Activated CD4-positive, alpha-beta T cell treated with anti-CD3 and anti-CD28 coated beads for 48 hours (primary cell): ENCODE measurements at places on chromosomes 2 and 18.

- no peak for DNase-seq
Observed at GRCh38 chr18:47342566-47342965, 91.1 kb upstream of the SKOR2 start.

- DNase-seq, result no peak
Observed at GRCh38 chr2:198630384-198630783, 826.0 kb downstream of the PLCL1 start.

DNA sequence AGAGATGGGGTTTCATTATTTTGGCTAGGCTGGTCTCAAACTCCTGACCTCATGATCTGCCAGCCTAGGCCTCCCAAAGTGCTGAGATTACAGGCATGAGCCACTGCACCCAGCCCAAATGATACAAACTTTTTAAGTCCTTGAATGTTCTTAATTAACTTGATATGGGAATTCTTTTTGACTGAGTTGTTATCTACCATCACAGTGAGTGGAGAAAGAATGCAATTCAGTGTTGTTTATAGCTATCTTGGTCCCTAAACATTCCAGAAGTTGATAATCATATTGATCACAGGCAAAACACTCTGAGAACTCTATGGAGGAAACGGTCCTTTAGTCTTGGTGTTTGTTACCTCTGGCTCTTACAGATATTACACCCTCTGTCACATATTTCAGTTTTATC is 1072.5 kb downstream of the SUCLG1 start:
- DNase-seq, result no peak

GRCh38 chr2:19682493-19682892 is 219.3 kb downstream of the TTC32 start:
- DNase-seq, result no peak

DNA sequence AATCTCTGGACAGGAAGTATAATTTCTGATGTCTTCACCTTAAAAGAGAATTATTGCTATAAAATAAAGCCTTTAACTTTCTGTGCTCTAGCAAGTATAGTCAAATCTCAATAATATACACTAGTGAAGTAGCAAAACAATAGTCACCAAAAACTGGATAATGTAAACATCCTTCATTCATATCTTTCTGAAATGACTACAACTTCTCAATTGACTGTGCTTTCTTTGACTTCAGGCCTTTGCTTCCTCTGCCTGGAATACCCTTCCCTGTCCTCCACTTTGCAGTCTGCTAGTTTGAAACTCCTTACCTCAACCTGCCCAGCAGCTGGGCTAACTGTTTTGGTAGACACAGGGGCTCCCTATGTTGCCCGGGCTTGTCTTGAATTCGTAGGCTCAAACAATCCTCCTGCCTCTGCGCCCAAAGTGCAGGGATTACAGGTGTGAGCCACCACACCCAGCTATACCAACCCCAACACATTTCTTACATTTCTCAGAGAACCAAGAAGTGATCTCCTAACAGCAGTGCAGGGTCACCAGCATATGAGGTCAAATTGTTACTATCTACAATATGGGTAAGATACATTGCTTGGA is 6.6 kb upstream of the PCBP1 start:
- no peak for DNase-seq

- no peak for DNase-seq
Observed at GRCh38 chr2:166013878-166014277, 60.3 kb upstream of the TTC21B start.

- no peak for DNase-seq
Observed at GRCh38 chr18:70172225-70172624, 33.3 kb downstream of the RTTN start.

DNA sequence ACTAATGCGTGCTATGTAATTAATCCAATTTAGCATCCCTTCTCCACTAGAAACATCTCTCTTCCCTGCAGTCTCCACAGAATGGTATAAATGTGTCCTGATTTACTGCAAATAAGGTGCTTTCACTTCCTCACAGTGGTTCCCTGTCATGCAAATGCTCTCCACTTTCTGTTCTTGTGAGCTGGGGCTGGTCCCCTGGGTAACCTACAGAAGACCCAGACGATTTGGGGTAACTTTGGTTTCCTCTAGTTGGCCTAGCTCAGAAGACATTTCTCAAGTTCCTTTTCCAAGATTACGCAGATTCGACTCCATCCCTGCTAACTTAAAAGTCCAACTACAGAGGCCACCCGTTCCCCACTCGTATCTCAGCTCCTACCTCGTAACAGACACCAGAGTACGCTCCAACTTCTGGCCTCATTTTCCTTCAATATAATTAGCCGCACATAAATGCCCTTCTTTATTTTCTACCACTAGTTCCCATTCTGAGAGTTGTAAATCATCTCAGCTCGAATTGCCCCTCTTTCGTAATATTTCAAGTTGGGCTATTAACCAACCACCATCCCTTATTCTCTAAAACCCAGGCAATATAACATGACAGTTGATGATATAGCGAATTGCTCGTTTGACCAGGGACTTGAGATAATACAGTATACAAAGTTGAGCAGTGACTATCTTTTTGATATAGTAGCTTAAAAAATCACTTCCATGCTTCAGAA is 28.8 kb upstream of the NEDD4L start:
- no peak for DNase-seq

GRCh38 chr2:220887271-220887870 is 684.7 kb downstream of the EPHA4 start:
- no peak for DNase-seq

DNA sequence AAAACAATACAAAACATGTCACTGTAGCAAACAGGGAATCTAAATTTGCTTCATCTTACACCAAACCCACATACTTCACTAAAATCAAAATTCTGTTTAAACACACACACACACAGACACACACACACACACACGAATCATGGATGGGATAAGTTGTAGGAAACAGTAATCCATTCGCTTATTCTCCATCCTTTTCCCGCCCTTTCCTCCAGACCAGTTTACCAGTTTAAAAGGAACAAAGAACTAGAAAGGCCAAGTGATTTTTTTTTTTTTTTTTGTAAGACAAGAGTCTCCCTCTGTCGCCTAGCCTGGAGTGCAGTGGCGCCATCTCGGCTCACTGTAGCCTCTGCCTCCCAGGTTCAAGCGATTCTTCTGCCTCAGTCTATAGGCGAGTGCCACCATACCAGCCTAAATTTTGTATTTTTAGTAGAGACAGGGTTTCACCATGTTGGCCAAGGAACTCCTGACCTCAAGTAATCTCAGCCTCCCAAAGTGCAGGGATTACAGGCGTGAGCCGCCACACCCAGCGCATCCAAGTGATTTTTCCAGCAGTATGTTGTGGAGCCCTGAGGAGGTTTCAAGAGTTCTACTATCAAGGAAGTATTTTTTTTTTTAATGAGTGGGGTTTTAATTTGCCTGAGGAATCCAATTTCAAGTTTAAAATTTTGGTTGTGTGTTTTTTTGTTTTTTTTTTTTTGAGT is 5.7 kb downstream of the PSME4 start:
- DNase-seq, result no peak

DNA sequence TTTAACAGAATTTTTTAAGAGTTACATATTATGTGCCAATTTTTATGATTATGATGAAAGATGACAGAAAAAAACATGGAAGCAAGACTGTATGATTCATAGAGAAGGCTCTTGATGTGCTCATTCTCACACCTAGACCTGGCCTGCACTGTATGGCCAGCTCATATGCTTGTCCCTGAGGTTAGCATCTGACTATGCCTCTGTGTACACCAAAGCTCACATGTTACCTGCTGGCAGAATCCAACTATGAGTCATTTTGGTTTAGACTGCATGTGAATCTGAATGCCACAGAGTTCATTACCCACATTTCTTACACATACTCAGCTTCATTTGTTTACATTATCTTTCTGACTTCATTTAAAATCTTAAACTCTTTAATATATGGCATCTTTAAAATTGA is 139.0 kb downstream of the DSC3 start:
- no peak for DNase-seq

GRCh38 chr18:57981308-57982028 is 62.6 kb upstream of the NEDD4L start:
- DNase-seq, result no peak

GRCh38 chr2:73063909-73064875 is 7.3 kb downstream of the SFXN5 start:
- no peak for DNase-seq

- DNase-seq, result no peak
Observed at GRCh38 chr18:70333757-70334156, 44.9 kb downstream of the SOCS6 start.

- DNase-seq, result no peak
Observed at GRCh38 chr18:10190564-10190963, 263.9 kb upstream of the APCDD1 start.

DNA sequence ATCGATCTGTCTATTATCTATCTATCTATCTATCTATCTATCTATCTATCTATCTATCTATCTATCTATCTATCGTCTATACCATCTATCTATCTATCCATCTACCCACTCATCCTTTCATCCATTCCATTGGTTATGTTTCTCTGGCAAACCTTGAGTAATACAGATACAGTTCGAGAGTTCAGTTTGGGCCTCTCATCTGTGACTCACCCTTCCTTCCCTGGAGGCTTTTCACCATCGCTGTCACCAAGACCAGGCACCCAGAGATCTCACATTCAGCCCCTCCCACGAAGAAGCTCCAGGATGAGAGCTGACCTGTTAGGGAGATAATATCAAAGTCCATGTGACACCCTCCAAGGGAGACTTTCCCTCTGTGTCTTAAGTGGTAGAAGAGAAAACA is 164.1 kb upstream of the CELF4 start:
- no peak for DNase-seq

GRCh38 chr2:207505728-207506127 is 24.0 kb upstream of the CREB1 start:
- DNase-seq, result peak; percentile 41

GRCh38 chr2:233811732-233812131 is 33.6 kb downstream of the MROH2A start:
- no peak for DNase-seq
